Fibroblast of villous mesenchyme (primary cell): ENCODE measurements at places on chromosomes 4 and X.

DNA sequence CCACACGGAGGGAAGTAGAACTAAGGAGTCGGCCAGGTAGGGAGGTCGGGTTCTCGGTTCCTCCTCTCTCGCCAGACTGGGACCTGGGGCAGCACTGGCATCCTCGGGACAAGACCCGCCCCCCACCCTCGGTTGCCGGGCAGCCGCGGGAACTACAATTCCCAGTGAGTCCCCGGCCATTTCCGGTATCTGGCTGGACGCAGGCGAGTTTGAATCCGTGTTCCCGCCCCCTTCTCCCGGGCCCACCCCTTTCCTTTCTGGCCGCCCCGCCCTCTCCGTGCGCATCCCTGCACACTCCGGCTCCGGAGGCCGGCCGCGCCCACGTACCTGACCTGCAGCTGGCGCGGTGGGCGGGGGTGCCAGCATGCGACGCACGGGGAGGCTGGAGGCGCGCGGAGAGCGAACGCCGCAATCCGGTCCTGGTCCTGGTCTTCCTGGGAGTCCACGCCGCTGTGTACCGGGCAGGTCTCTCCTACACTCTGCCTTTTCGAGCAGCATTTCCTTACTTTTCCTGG lies 10.2 kb upstream of the DLG3 start:
- peak; percentile 73 for DNase-seq

- DNase-seq, result no peak
Observed at GRCh38 chrX:130086447-130087206, 23.7 kb downstream of the ELF4 start.

- DNase-seq, result no peak
Observed at GRCh38 chr4:176718881-176719280, 73.8 kb downstream of the VEGFC start.

DNA sequence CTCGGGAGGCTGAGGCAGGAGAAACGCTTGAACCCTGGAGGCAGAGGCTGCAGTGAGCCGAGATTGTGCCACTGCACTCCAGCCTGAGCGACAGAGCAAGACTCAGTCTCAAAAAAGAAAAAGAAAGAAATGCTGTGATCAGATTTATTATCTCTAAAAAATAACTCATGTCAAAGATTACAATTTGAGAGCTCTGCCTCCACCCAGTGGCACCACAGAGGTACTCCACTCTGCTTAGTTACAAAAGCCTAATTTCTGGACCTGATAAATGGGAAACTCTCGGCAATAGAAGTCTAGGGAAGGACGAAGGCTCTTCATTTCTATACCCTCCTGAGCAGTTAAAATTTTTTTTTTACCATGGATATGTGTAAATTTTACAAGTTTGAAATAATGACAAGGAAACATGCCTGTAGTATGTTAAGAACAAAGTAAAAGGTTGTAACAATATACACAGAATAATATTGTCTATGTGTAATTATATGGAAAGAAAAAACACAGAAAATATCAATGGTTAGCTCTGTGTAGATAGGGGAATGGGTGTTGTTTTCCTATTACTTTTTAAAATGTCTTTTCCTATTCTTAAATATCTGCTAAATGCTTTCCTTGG lies 149.8 kb downstream of the STIM2 start:
- DNase-seq, result peak; percentile 70

DNA sequence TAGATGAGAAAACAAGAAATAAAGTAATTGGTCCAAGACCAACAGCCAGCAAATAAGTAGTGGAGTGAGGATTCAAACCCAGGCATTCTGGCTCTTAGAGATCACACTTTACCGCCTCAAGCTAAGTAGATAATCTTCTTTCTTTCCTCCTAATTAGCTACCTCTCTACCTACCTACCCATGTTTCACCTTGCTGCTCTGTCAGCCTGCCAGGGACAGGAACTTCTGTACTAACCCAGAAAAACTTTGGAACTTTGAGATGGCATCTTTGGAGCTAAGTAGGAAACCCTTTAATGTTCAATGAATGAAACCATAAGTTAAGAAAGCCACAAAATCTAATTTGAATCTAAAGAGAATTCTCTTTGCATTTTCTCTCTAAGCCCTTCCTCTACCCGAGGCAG lies 145.2 kb downstream of the CHRNA9 start:
- DNase-seq, result no peak

DNA sequence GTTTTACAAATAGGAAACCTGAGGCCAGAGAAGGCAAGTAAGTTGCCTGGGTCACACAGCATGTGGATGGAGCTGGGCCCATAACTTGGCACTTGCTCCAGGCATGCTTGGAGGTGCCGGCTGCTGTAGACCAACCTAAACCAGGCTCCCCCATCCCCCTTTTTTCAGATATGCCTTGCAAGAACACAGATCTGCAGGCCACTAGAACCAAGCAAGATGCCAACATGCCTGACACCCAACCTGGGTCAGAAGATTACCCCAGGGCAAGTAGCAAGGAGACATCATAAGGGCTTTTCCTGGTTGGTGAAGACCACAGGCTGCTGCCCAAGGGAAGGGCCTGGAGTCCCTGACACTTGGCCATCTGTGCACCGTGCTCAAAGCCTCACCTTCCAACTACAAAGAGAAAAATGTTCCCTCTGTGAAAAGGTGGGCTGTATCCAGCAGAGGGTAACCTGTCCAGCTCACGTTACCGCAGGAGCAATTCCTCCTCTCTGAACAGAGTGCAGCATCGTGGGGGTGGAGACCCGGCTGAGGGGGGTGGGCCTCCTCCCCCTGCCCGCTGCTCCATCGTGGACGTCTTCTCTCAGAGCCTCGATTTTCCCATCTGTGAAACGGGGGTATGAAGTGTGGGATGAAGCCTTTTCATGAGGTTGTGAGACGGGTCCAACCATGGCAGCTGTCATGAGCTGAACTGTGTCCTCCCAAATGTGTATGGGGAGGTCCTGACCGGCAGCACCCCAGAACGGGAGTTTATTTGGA lies 23.0 kb downstream of the HMX1 start:
- no peak for DNase-seq

- no peak for DNase-seq
Observed at GRCh38 chr4:40307627-40308497, 27.3 kb upstream of the CHRNA9 start.

GRCh38 chr4:148795156-148795864 lies 353.1 kb upstream of the NR3C2 start:
- DNase-seq, result no peak
